ENCODE measurements at places on chromosomes 2 and 18. TPM values are rescaled to one million over a fixed set of nuclear protein-coding genes. Genes with fewer than 3 reads are reported as not detected.
A peak's percentile ranks its signal among the peaks of the same experiment; 100 is the strongest.

DNA sequence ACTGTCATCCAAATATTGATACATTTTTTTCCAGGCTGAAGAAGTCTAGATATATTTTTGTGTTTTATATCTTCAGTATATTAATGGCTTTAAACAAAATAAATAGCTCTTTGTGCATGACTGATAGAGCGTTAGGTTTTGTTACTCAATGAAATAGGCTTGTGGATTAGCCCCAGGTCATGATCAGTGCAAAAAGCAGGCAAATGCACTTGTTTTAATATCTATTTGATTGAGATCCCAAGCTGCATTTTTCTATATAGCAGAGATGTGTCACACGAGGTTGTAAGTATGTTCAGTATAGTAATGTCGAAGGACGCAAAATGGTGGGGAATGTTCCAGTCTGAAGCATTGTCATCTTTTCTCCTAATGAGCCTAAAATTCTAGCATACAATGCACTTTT is 198.5 kb downstream of the ZNF407 start:
- no peak for DNase-seq

- no peak for DNase-seq
These were observed 202.4 kb downstream of the ETAA1 start for GRCh38 chr2:67599561-67599960.

Gene HOXD13
- total RNA-seq, result not detected

GRCh38 chr2:36667931-36668330 is 28.6 kb upstream of the VIT start:
- DNase-seq, result no peak

Gene NTSR2
- under 0.01 TPM for total RNA-seq

Gene SRSF7
- total RNA-seq, result 118 TPM

GRCh38 chr18:34650121-34650545 is 60.0 kb upstream of the DTNA start:
- DNase-seq, result peak; percentile 87

Gene POTEC
- total RNA-seq, result not detected

GRCh38 chr2:47301731-47302130 is 101.2 kb upstream of the MSH2 start:
- no peak for DNase-seq
